ENCODE measurements at places on chromosomes 11 and 22. TPM values are rescaled to one million over a fixed set of nuclear protein-coding genes. Genes with fewer than 3 reads are reported as not detected.

- DNase-seq = peak; percentile 85
These were observed 15.2 kb upstream of the CDC42EP1 start for GRCh38 chr22:37544955-37545702.

- DNase-seq = no peak
These were observed 28.4 kb upstream of the FADD start for GRCh38 chr11:70174547-70175235.

DNA sequence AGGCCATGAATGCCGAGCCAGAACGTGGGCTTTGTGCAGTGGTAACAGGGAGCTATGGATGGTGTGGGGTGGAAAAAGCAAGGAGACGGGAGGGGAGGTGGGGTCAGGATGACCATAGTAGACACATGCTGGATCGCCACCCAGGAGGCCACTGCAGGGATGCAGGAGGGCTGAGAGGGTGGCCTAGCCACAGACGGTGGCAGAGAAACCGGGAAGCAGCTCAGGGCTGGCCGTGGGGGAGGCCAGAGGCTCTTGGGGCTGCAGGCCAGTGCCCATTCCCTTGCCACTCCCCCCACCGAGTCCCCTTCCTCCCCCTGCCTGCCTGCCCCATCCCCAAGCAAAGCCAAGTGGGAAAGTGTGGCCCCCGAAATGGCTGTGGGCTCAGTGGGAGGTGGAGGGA lies 59.1 kb upstream of the TCF20 start:
- no peak for DNase-seq

GRCh38 chr11:118198370-118198769 lies 21.9 kb upstream of the SCN2B start:
- peak; percentile 59 for DNase-seq

DNA sequence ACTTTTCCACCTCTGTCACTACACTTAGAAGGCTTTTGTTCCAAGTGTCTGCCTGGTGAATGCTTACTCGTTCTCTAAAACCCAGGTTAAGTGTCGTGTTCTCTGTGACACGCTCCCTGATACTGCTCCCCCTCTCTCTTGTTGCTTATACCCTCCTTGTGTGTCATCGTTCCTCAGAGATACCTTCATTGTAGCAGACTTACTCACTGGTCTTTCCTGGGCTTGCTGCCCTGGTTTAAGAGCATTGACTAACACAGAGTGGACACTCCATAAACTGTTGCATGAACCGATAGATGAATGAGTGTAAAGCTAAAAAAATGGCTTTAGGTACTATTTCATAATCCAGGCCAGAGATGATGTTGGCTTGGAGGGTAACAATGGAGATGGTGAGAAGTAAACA lies 171.3 kb downstream of the GRIK4 start:
- DNase-seq = no peak

GRCh38 chr11:96014217-96014616 lies 90.3 kb upstream of the MTMR2 start:
- peak; percentile 65 for DNase-seq

DNA sequence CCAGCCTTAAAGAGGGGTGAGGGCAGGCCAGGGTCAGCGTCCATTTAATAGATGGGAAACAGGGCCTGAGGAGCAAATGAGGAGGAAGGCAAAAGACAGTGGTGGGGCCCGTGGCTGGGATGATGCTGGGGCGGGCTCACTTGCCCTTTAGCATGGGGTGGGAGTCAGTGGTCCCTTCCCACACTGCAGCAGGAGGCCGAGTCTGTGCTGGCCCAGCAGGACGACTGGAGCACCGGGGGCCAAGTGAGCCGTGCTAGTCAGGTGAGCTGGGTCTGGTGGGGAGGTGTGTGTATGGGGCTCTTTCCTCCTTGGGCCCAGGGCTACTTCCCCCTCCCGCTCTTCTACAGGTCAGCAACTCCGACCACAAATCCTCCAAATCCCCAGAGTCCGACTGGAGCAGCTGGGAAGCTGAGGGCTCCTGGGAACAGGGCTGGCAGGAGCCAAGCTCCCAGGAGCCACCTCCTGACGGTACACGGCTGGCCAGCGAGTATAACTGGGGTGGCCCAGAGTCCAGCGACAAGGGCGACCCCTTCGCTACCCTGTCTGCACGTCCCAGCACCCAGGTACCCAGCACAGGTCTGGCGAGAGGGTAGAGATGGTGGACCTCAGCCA lies 12.8 kb downstream of the SCYL1 start:
- DNase-seq = peak; percentile 62

GRCh38 chr11:124865902-124866851 lies 945 bp downstream of the ROBO3 start:
- DNase-seq = no peak

DNA sequence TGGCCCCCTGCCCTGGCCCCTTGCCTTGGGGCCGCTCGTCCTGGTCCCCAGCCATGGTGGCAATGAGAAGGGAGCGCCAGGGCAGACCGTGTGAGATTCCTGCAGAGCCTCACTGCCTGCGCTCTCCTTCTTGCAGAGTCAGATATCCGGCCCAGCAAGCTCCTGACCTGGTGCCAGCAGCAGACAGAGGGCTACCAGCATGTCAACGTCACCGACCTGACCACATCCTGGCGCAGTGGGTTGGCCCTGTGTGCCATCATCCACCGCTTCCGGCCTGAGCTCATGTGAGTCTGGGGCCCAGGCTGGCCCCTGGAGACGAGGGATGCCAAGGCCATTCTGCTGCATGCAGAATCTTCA lies 114.1 kb downstream of the MICAL2 start:
- DNase-seq = peak; percentile 97

- no peak for DNase-seq
These were observed 55.0 kb downstream of the BRD1 start for GRCh38 chr22:49772692-49773091.

GRCh38 chr11:46105134-46105628 lies 16.1 kb downstream of the PHF21A start:
- no peak for DNase-seq

- no peak for DNase-seq
These were observed 3.3 kb upstream of the DIXDC1 start for GRCh38 chr11:111933872-111934271.

- DNase-seq = no peak
These were observed 32.2 kb downstream of the ARRB1 start for GRCh38 chr11:75319035-75319877.

- no peak for DNase-seq
These were observed 17.4 kb upstream of the CREB3L1 start for GRCh38 chr11:46259971-46260560.

DNA sequence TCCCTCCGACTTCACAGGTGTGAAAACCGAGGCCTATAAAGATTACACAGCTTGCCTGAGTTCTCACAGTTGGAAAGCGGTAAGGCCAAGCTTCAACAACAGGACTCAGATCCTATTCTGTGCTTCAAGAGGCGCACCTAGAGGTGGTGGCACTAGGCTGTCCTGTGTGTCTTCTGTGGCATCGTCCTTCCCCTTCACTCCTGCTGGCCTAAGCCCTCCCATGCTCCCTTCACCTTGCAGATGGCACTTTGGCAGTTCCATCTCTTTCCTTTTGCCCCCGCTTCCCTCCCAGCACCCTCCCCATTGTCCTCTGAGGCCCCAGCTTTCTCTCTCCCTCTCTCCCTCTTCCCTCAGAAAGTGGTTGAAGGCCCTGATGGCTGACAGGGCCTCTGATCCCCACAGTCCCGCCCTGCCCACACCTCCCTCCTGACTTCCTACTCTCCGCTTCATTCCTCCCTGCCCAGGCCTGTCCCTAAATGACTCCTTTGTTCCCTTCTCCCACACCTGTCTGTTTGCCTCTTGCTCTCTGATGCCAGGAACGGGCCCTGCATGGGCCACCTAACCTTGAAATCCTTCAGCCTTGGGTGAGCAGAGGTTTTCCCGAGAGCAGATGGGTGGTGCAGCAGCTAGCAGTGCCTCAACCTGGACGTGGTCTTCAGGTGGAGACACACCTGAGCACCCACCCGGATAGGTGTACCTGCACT lies 5.8 kb downstream of the TRIM29 start:
- no peak for DNase-seq

- peak; percentile 17 for DNase-seq
These were observed 32.2 kb upstream of the TEAD1 start for GRCh38 chr11:12642040-12642439.

DNA sequence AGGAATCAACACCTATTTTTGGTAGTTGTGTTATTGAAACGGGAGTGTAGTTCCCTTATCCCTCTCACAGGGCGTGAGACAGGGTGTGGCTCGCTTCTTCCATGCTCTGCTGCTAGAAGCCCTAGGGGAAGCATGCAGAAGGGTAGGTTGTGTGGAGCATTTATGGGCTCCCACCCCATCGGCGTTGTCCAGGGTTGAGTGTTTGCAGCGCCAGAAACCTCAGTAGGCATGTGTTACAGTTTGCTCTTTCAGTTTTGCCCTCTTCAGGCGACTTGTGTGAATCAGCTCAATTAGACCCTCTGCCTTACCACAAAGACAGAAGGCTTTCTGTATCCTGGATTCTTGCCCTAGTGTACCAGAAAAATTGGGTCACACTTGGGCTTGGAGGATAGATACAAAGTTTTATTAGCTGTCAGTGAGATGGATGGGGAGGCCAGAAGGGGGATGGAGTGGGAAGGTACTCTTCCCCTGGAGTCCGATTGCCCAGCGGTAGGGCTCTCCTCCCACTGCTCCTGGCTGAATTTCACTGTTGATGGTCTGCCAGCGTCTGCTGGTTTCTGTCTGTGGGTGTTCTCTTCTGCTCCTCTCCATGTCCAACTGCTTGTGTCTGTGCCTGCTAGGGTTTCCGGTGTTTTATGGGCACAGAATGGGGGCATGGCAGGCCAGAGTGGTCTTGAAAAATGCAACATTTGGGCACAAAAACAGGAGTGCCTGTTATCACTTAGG lies 358.3 kb upstream of the CTSC start:
- no peak for DNase-seq

GRCh38 chr11:73292525-73292894 lies 15.6 kb upstream of the ARHGEF17 start:
- no peak for DNase-seq

- no peak for DNase-seq
These were observed 54.2 kb upstream of the TTLL12 start for GRCh38 chr22:43241138-43241597.

DNA sequence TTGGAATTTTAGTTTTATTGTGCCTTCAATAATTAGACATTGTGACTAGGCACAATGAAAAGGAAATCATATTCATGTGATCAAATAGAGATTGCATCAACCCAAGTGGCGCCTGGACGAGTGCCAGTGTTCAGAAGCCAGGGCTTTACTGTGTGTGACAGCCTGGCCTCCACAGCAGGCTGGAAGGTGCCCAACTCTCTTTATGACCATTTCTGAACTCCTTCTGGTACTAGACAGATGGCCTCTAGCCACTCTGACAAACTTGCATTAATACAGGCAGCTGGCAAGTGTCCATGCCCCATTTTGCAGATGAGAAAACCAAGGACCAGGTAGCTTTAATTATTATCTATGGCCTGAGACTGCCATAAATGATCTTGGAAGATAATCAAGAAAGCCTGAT lies 8.3 kb upstream of the POU2AF1 start:
- no peak for DNase-seq

DNA sequence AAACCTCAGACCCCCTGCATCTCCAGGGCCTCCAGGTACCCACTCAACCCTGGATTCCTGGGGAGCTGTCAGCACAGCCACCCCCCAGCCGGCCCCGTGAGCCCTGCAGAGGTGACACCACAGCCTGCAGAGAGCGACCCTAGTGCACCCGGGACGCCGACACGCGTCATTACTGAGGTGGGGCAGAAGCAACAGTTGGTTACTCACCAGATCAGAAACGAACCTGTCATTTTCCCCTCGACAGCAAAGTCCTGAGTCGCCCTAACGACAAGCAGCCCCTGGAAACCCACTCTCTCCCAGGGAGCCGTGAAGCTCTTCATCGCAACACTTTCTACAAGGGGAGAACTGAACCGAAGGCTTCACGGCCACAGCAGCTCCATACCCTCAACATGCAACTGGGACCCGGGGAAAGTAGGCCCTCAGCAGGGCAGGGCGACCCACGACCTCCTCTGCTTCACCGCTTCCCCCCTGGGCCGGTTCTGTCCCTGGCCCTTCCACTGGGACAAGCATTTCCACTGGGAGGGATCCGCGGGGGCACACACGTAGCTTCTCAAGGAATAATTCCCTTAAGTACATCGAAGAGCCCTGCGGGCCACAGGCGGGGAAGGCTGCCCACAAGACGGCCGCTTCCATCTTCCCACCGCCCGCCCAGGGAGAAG lies 1.6 kb downstream of the BRD1 start:
- DNase-seq = peak; percentile 38

DNA sequence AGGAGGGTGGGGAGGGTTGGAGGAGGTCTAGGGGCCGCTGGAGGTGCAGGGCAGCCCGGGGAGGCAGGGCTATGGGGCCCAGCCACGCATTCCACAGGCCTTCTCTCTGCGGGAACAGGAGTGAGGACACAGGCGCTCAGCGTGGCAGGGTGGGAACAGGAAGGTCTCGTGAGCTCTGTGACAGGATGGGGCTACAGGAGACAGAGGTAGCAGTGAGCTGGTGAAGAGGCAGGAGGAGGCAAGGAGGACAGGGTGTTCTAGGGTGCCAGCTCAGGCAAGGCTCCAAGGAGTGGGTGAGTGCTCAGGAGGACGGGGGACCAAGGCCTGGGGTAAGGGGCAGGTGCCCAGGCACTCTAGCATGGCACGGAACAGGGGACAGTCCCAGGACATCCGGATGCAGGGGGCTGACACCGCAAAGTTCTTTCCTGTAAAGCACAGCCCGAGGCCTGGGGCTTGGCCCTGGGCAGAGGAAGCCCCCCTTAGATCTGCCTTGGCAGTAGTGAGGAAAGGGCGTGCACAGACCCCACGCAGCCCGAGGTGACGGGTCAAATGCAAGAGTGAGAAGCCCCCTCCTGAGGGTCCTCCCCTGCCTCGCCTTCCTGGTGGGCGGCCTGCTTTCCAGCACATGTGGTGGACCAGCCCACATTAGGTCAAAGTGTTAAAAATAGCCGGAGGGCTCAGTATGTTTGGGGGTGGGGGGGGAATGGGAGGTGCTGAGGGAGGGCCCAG lies 4.7 kb upstream of the NEAT1 start:
- DNase-seq = peak; percentile 82

GRCh38 chr11:121669422-121669821 lies 216.7 kb upstream of the SORL1-AS1 start:
- no peak for DNase-seq

- DNase-seq = peak; percentile 13
These were observed 28.7 kb upstream of the TRPC6 start for GRCh38 chr11:101612481-101612880.

GRCh38 chr11:130118165-130118564 lies 41.4 kb upstream of the ST14 start:
- DNase-seq = no peak

The GRIK4 gene
- total RNA-seq = 0.52 TPM

The CCDC34 gene
- 3.0 TPM for total RNA-seq

The HEPHL1 gene
- total RNA-seq = not detected

The RNF214 gene
- total RNA-seq = 16.3 TPM

The RAG2 gene
- total RNA-seq = not detected

The SCGB2A2 gene
- not detected for total RNA-seq

The MAPK8IP1 gene
- 10.1 TPM for total RNA-seq

The MS4A6E gene
- not detected for total RNA-seq

The ESAM gene
- 0.08 TPM for total RNA-seq

The DNAJB13 gene
- total RNA-seq = 0.83 TPM

The CHRDL2 gene
- total RNA-seq = not detected

The PGA3 gene
- total RNA-seq = 10.7 TPM

The TCN1 gene
- total RNA-seq = not detected

The PTGDR2 gene
- not detected for total RNA-seq

The RIMBP3B gene
- 0.42 TPM for total RNA-seq

The DEPDC7 gene
- total RNA-seq = 21.1 TPM
